Activated gamma-delta T cell (primary cell): ENCODE measurements at places on chromosomes 1 and 21.

DNA sequence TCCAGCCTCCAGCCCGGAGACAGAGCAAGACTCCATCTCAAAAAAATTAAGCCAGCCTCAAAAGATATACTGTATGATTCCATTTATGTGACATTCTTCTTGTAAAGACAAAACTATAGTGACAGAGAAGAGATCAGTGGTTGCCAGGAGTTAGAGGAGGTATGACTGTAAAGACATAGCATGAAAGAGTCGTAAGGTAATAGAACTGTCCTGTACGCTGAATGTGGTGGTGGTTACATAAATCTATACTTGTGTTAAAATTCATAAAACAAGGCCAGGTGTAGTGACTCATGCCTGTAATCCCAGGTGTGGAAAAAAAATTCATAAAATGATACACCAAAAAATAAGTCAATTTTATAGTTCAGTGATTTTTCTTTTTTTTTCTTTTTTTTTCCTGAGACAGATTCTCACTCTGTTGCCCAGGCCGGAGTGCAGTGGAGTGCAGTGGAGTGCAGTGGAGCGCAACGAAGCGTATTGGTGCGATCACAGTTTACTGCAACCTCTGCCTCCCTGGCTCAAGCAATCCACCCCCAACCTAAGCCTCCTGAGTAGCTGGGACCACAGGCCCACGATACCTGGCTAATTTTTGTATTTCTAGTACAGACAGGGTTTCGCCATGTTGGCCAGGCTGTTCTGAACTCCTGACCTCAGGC is 84.9 kb upstream of the CXADR start:
- no peak for DNase-seq

DNA sequence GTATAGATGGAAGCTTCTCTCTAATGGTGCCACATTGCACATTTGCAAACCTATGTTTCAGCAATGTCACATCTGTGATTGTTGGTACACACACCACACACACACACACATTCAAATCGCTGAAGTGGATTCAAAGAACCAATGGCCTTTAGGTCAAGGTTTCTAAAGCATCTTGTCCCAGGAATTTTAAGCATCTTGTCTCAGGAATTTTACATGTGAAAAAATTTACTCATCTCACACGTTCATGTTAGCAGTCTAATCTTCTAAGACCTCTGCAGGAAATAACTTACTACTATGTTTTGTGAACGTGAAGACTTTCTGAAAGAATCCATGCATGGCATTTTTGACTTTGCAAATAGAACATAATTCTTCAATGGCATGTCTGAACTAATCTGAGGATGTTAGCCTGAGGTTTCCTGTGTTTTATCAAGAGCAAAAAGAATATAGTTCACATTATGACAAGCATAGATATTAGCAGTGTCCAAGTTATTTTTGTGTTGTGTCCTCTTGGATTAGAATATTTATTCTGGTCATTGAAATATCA is 125.1 kb downstream of the CYYR1 start:
- DNase-seq = no peak

DNA sequence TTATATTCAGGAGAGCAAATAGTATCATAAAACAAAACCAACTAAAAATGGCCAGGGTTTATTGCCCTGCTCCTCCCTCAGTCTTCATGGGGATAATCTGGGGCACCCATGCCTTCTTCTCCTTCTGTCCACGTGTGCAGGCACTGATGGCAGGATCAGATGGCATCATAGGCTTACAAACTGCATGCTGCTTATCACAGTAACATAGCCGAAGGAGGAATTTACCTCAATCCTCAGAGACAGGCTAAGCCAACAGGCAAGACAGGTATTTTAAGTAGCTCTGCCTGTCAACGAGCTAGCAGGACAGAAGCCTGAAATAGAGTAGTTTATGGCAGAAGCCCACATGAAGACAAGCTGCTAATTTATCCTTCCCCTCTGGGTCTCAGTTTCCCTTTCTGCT is 9.4 kb downstream of the LAMB3 start:
- no peak for DNase-seq

- no peak for DNase-seq
Measured at GRCh38 chr1:87106144-87106543, 191.7 kb downstream of the HS2ST1 start.

DNA sequence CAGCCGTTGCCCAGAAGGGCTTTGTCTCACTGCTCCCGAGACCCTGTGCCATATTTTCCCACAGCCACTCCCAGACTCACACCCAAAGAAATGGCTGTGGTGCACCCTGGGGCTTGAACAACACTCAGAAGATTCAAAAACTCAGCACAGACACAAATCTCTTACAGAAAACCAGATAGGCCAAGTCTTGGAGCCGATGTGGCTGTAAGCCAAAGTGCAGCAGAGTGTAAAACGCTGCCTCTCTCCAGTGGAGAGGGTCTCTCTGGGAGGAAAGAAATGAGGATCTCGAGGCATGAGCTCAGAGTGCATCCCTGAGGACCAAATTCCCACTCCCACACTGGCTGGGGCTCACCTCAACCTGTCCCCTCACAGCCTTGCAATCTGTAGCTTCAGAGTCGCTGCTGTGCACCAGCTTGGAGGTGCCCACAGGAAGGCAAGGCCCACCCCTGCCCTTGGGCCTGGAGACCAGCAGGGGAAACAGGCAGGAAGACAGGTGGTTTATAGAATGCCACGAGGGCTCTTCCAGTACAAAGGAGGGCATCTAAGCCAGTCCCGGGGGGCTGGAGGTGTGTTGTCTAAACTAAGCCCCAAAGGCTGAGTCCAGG is 171.3 kb upstream of the AJAP1 start:
- no peak for DNase-seq

DNA sequence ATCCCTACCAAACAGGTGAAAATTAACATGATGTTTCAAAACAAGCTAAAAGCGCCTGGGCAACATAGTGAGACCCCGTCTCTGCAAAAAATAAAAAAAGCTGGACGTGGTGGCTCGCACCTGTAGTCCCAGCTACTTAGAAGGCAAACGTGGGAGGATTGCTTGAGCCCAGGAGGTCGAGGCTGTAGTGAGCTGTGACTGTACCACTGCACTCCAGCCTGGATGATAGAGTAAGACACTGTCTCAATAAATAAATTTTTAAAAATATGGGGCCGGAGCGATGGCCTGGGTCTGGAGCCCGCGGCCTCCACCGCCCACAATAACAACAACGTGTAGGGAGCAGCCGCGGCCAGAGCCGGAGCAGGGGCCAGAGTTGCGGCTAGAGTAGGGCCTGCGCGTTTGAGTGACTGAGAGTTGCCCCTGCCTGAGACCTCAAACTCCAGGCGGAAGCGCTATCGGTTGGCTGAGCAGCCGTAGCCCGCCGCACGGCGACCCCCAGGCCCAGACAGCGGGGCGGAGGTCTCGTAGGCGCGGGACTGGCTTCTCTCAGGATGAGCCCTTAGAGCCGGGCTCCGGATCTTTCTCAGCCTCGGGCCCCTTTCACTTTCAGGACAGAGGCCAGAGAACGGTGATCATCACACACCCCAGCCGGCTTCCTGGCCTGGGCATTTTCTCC is 41.4 kb downstream of the ZMYM1 start:
- no peak for DNase-seq

DNA sequence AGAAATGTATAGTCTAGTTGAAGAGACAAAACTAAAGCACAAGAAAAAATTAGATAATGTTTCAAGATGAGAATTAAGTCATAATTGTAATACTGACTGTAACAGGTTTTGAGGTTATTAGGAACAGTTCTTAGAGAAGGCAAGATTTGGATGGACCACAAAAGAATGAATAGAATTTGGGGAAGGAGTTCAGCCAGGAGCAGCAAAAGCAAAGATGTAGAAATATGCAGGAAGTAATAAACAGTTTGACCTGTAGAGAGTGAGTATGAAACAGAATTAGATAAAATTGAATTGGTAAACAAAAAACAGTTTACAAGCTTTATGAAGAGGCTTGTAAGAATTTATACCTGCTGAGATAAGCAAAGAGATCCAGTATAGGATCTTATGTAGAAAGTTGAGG is 16.3 kb downstream of the VPS45 start:
- DNase-seq = no peak

DNA sequence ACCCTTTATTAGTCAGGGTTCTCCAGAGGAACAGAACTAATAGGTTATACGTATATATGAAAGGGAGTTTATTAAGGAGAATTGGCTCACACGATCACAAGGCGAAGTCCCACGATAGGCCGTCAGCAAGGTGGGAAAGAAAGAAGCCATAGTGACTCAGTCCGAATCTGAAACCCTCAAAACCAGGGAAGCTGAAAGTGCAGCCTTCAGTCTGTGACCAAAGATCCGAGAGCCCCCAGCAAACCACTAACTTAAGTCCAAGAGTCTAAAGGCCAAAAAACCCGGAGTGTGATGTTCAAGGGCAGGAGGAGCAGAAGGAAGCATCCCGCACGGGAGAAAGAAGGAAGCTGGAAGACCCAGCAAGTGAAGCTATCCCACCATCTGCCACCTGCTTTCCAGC is 9.9 kb downstream of the IFNLR1 start:
- DNase-seq = no peak
